Smooth muscle cell of bladder (primary cell): ENCODE measurements at places on chromosomes 5 and 9. TPM values are rescaled to one million over a fixed set of nuclear protein-coding genes. Genes with fewer than 3 reads are reported as not detected.

The FOXD4L3 gene
- not detected in 2 replicates for total RNA-seq

The CCDC112 gene
- total RNA-seq, result 3.1 and 4.1 TPM in 2 replicates

The CDC23 gene
- 19.1 and 20.3 TPM in 2 replicates for total RNA-seq

The ZDHHC11B gene
- under 0.01 and 0.09 TPM in 2 replicates for total RNA-seq

The NKD2 gene
- 12.0 and 25.7 TPM in 2 replicates for total RNA-seq

The EIF4EBP3 gene
- 0.85 and 1.7 TPM in 2 replicates for total RNA-seq

The MLANA gene
- total RNA-seq, result not detected in 2 replicates

The FOXD4L6 gene
- under 0.01 and 0.09 TPM in 2 replicates for total RNA-seq

The GAPVD1 gene
- 34.1 and 36.1 TPM in 2 replicates for total RNA-seq

The PCDHB5 gene
- 0.57 and 1.4 TPM in 2 replicates for total RNA-seq

The DAB2IP gene
- total RNA-seq, result 7.5 and 12.2 TPM in 2 replicates

The MYO10 gene
- total RNA-seq, result 61.0 and 105 TPM in 2 replicates

The IFNA13 gene
- total RNA-seq, result not detected in 2 replicates

The RPS14 gene
- total RNA-seq, result 5,323 and 5,641 TPM in 2 replicates

The LTC4S gene
- 0.65 TPM in 1 of 2 replicates, not detected in the other for total RNA-seq

The NTRK2 gene
- total RNA-seq, result 0.09 TPM in 1 of 2 replicates, not detected in the other

The HSD17B3 gene
- total RNA-seq, result not detected in 2 replicates

The TRIP13 gene
- total RNA-seq, result 3.4 and 4.6 TPM in 2 replicates

The POLR1E gene
- 23.2 and 29.9 TPM in 2 replicates for total RNA-seq

The FOCAD gene
- total RNA-seq, result 71.5 and 77.1 TPM in 2 replicates

The SEC24A gene
- 16.9 and 21.0 TPM in 2 replicates for total RNA-seq

The MEGF10 gene
- 0.14 TPM in 1 of 2 replicates, not detected in the other for total RNA-seq

The NIM1K gene
- 1.8 and 2.7 TPM in 2 replicates for total RNA-seq

The SLC36A3 gene
- not detected in 2 replicates for total RNA-seq

The PDE6A gene
- under 0.01 TPM in 1 of 2 replicates, not detected in the other for total RNA-seq

The HARS1 gene
- 62.9 and 65.2 TPM in 2 replicates for total RNA-seq

The SLC34A1 gene
- total RNA-seq, result not detected in 2 replicates
